ENCODE measurements at places on chromosomes 6 and 20. TPM values are rescaled to one million over a fixed set of nuclear protein-coding genes. Genes with fewer than 3 reads are reported as not detected.

GRCh38 chr20:10745790-10746189, 72.0 kb upstream of the JAG1 start:
- no peak for DNase-seq

BEND6 gene
- polyA plus RNA-seq = 3.3 TPM

GRCh38 chr6:102679865-102680264, 1286.4 kb downstream of the GRIK2 start:
- no peak for DNase-seq

GRCh38 chr20:54219751-54220426, 12.0 kb downstream of the PFDN4 start:
- no peak for DNase-seq

DNA sequence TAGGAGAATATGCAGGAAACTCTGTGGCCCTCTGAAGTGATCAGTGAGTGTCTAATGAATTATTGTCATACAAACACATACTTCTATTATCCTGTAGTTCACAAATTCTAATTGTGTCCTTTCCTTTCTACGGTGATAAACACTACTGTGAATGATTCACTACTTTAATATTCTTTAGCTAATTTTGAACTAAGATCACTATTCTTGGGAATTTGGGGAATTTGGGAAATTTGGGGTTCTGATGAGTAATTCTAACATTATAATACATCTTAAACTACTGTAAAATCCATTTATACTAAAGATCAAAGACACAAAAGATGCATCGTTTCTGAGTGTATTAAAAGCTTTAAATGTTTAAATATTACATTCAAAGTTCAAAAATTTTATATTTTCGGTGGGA, 1287.2 kb upstream of the CITED2 start:
- DNase-seq = no peak

GRCh38 chr6:45699663-45700062, 316.0 kb downstream of the CLIC5 start:
- DNase-seq = no peak

PDYN gene
- polyA plus RNA-seq = not detected

MCHR2 gene
- polyA plus RNA-seq = not detected
